ENCODE measurements at places on chromosomes 2 and 18. TPM values are rescaled to one million over a fixed set of nuclear protein-coding genes. Genes with fewer than 3 reads are reported as not detected.

GRCh38 chr2:198080879-198081765 is 276.7 kb downstream of the PLCL1 start:
- no peak for DNase-seq

Gene ODC1
- 41.7 TPM for total RNA-seq

GRCh38 chr2:192579965-192580700 is 385.4 kb upstream of the TMEFF2 start:
- no peak for DNase-seq

DNA sequence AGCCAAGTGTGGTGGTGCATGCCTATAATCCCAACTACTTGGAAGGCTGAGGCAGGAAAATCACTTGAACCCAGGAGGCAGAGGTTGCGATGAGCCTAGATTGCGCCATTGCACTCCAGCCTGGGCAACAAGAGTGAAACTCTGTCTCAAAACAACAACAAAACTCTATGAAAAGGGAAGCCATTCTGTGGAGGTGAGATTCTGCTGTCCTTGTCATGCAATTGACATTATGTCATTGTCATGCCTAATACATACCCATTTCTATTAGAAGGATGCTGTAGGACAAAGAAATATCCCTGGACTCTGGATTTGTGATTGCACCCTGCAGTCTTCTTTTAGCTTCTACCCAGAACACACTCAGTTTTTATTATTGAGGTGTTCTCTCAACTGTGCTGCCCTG is 8.6 kb downstream of the RASGRP3 start:
- no peak for DNase-seq

DNA sequence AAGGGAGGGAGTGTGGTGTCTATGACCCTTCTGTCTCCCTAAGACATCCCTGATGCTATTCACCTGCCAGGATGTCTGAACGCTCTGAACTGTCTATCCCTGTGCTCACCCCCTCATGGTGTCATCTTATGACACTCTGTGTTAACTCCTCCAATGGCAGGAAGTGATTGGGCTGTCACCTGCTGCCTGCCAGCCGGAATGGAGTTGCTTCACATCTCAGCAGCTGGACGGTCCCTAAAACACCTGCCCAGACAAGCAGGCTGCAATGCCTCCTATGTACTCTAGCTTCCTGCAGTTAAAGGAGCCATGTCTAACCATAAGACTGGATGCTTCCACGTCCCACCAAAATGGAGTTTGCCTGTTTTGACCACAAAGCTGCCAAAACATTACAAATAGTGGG is 99.9 kb downstream of the CPO start:
- no peak for DNase-seq

Gene WNT6
- 1.0 TPM for total RNA-seq

Gene CFC1
- not detected for total RNA-seq

- no peak for DNase-seq
Measured at GRCh38 chr2:6352247-6352646, 513.5 kb downstream of the CMPK2 start.

DNA sequence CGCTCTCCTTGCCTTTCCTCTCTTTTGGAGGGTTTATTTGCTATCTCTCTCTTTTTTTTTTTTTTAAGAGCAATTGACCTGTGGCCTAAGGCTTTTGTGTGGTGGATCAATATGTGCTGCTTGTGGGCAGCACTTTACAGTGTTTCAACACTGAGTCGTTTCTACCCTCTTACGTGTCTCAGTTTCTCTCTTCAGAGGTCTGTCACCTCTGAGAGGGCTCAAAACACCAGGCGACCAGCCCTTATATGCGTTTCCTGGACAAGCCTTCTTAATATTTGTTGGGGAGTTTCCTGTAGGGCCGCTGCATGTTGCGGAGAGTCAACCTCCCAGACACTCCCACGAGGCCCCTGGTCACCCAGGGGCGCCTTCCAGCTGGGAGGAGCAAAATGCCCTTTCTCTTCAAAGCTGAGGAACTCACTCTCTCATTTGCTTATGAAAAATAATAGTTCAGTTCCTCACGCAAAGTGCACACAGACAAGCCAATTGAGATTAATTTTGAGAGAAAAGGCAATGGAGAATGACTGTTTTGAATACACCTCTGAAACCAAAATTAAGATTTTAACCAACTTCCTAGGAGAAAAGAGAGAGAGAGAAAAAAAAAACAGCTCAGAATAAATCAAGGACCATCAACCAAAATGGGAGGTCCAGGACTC is 96.3 kb upstream of the B3GNT2 start:
- DNase-seq: no peak

Gene GALNT3
- total RNA-seq: 0.08 TPM

DNA sequence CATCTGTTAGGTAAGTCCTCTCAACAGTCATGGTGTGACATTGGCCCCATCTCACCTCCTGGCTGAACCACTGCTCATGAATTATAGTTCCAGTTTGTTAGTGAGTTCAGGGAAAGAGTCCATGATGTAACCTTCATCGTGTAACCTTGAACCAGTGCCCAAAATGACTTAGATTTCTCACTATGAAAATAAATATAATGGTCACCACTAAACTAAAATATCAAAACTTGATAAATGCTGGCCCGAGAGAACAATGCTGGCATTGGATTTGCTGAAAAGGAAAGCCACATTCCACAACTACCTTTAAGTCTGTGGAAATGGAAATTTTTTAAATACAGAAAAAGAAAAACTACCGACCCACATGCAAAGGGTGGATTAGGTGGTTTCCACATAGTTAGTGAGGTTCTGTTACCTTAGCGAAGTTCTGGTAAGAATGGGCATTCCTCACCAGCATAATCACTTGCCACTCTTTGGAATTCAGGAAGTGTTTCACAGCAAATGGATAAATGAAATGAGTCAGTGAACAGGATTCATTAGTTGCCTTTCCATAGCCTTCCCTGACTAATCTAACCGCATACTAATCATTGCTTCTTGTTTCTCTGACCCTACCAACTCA is 133.9 kb upstream of the CTAGE1 start:
- no peak for DNase-seq

Gene REEP1
- 30.2 TPM for total RNA-seq

Measured in left ventricle myocardium inferior (tissue), 1 donor.